Activated gamma-delta T cell (primary cell): ENCODE measurements at places on chromosomes 3 and 15.

DNA sequence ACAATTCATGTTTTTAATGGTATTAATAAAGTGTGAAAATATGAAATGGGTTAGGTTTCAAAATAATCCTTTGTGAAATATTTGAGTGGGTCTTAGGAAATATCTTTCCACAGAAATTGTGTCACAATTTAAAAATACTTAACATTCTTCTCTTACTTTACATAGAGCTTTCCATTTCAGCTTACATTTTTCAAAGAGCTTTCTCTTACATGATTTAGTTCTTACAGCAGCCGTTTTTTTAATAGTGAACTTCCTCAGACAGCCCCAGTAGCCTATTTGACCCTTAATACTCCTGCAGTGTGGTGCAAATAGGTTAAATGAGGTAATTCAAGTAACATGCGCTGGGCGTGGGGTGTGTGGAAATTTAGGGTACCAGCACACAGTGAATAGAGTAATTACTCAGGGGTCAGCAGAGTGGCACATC lies 21.8 kb downstream of the P2RY12 start:
- DNase-seq: no peak

DNA sequence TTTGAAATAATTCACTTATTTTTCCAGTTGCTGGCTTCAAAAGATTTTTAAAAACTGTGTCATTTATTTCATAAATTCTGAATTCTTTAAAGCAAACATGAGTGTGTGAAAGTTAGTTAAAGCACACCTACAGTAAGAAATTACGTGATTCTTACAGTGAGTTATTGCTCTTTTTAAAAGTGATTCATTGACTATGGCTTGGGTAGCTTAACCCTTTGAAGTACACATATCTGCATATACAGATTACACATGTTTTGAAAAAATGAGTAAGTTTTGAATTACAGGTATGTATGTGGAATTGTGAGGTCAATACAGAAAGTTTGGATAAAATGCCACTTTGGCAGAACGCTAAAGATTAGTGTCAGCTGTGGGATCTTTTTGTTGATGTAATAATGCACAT lies 64.5 kb upstream of the MBNL1 start:
- no peak for DNase-seq

DNA sequence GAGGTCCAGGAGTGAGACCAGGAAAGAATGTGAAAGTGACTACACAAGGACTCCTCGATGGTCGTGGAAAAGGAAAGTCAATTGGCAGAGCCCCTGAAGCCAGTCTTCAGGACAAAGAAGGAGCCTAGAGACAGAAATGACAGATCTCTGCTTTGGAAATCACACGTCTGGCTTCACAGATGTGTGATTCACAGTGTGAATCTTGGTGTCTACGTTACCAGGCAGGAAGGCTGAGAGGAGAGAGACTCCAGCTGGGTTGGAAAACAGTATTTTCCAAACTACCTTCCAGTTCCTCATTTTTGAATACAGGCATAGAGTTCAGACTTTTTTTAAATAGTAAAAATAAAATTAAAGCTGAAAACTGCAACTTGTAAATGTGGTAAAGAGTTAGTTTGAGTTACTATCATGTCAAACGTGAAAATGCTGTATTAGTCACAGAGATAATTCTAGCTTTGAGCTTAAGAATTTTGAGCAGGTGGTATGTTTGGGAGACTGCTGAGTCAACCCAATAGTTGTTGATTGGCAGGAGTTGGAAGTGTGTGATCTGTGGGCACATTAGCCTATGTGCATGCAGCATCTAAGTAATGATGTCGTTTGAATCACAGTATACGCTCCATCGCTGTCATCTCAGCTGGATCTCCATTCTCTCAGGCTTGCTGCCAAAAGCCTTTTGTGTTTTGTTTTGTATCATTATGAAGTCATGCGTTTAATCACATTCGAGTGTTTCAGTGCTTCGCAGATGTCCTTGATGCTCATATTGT lies 6.0 kb downstream of the CCR2 start:
- no peak for DNase-seq

DNA sequence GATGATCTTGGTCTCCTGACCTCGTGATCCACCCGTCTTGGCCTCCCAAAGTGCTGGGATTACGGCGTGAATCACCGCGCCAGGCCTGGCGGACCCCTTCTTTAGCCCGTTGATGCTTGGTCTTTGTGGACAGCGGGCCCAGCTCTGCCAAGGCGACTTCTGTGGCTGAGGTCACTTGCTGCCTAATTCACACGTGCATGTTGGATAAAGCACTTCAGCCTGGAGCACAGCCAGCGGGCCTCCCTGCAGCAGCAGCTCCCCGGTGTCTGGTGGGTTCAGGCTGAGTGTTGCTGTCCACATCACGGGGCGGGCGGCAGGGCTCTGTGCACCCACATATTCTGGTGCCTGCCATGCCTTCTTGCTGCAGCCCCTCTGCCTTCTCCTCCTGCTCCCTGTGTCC lies 88.4 kb downstream of the DGKG start:
- DNase-seq: no peak

DNA sequence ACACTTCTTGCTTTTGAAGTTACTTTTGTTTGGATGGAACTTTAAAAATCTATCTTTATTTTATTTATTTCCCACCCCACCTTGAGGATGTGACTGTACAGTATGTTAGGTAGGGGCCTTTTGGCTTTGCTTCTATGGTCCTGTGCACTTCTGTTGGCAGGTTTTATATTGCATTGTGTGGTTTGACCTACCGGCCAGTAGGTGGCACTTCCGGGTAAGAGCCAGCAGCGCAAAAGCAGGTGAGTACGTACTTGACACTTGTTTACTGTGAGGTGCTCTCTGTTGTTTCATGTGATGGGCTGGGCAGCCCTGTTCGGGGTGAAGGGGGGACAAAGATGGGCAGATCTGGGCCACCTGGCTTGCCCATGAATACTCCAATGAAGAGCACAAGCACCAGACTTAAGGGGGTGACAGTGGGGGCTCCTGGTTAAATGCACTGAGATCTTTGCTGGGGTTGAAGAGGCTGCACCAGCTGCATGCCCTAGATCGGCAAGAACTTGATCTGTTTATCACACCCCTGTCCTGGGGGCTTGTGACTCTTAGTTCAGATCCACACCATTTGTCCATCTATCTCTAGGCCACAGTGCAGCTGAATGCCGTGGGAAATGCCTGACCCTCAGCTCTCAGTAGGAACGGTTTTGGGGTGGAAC lies 131.6 kb downstream of the NLGN1 start:
- DNase-seq: no peak

DNA sequence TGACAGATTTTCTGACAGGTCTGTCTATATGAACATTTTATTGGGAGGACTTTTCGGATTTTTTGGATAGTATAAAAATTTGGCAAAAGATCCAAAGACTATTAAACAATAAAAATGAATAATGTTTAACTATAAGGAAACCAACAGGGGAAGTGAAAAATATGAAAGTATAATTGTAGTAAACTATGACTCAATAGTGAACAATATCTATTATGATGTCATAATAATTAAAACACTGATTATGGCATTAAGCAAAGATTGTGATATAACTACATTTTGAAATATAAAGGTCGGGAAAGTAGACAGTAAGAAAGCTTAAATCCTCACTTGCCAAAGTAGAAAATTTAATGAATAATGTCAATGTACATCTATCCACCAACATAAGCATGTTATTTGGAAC lies 44.3 kb upstream of the CNTN6 start:
- no peak for DNase-seq

GRCh38 chr3:128367761-128368160 lies 98.9 kb downstream of the DNAJB8 start:
- no peak for DNase-seq

- DNase-seq: no peak
Observed at GRCh38 chr3:59444294-59444671, 394.5 kb upstream of the CFAP20DC start.

- DNase-seq: no peak
Observed at GRCh38 chr3:136584728-136585127, 167.4 kb downstream of the STAG1 start.

- no peak for DNase-seq
Observed at GRCh38 chr3:119322021-119322834, 28.0 kb downstream of the ARHGAP31 start.

- no peak for DNase-seq
Observed at GRCh38 chr3:117606866-117607265, 897.3 kb downstream of the TUSC7 start.

DNA sequence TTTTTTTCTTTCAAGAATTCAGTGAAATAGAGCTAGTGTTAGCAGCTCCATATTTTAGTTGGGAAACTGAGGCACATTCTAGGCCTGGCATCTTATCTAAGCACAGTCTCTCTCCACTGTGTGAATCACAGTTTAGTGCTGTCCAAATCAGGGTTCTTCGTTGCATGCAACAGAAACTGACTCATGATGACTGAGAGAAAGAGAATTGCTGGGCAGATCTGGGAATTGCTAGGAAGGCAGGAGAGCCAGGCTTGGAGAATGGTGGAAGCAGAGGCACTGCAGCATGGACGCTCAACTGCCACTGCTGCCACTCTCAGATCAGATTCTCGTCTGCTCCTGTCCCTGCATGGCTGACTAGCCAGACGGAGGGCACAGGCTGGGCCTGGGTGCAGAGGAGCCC lies 40.7 kb upstream of the CHST2 start:
- DNase-seq: no peak

DNA sequence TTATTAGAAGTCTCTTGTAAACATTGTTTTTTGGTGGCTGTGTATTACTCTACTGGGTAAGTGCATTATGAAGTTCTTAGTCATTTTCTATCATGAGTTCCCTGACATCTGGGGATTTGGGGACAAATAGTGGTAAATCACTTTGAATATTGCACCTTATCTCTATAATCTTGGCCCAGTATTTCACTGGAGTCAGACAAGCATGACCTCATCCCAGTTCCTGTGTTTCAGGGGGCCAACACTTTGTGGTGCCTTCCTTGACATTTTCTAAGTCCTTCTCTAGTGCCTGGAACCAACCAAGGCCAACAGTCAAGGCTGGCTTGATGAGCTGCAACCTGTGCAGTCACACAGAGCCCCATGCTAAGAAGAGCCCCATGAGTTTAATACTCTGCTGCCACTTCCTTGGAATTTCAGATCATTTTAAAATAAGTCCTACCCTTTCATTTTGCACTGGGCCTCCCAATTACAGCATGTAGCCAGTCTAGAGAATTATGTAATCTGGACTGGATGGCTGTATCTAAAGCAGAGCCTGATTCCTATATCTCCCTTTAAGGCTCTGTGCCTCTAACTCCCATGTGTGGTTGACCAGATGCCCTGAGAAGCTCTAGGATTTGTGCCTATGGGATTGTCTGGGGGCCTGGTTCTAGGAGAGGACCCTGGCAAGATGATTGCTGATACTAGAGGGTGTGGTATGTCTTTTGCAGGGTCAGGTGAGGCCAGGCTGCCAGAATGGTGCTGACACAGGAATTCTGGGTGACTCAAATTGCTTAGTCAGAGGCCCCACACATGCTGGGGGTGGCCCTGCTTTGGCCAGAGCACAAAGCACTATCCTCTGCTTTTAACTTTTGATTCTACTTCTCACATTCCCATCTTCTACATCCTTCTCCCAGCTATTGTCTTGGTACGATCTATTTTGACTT lies 319.6 kb upstream of the TBC1D5 start:
- DNase-seq: no peak

DNA sequence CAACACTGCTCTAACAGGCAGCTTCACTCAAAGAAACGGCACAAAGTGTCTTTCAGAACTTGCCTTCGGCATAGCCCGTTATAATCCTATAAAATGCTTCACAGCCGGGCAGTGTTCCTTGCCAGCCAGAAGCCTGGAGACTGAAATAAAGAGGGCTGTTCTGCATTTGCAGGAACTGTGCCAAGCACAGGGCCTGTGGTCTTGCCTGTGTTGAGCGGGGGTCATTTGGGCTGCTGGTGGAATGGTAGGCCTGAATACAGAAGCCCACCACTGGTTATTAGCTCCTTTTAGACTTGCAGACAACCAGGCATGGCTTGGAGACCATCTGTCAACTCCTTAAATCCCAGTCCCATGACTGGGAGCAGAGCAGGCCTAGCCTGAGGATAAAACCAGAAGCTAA lies 4.7 kb upstream of the ARHGEF3 start:
- no peak for DNase-seq

DNA sequence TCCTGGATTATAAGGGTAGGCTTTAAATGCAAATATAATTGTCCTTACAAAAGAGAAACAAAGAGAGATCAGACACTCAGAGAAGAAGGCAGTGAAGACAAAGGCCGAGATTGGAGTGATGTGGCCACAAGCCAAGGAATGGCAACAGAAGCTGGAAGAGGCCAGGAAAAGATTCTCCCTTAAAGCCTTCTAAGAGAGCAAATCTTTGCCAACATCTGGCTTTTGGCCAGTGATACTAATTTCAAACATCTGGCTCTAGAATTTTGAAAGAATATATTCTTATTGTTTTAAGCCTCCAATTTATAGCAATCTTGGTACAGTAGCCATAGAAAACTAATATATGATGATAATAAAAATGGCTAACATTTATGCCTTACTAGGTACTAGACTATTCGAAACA lies 615.8 kb upstream of the ZNF385D start:
- DNase-seq: no peak

DNA sequence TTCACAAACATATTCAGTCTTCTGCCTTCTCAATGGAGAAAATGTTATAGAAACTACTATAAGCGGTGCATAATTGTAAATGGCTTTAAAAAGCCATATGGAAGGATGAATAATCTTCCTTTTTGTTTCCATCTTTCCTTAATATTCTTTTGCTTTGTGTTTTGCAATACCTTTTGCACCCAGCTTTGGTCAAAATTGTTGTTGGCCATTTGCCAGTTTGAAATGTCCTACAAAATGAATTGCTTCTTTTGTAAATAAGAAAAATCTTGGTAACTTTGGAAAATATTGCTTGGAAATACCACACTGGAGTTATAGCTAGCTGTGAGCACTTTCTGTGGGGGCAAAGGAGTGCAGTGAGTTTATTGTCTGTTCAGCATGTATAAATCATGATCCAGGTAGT lies 93.5 kb upstream of the NR2F2 start:
- no peak for DNase-seq

DNA sequence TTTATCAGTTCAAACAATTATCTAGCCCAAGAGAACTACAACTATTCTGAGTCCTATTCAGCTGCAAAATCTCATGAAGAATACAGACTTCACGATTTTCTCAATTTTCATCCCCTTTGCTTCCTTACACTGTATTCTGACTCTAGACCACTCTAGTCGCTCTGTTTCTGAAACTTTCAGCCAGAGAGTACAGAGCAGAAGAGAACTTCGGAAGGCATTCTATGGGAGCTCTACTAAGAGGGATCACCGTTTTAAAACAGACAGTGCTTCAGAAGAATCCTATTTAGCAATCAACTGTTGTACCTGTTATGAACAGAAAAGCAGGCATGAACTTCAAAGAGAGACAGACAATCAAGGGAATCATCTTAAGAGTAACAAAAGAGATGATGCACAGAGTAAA lies 419.4 kb downstream of the SHQ1 start:
- DNase-seq: no peak

DNA sequence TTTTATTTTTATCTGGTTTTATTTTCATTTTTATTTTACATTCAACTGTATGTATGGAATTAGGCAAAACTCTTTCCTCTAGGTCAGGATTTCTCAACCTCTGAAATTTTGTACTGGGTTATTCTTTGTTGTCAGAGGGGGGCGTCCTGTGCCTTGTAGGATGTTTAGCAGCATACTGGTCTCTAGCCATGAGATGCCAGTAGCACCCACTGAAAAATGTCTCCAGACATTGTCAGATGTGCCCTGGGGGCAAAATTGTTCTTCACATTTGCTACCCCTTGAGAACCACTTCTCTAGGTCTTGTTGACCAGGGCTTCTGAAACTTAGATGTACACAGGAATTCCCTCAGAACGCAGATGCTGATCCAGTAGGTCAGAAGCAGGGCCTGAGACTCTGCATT lies 5.4 kb downstream of the CHRNA5 start:
- no peak for DNase-seq
